ENCODE measurements at places on chromosomes 5 and 9.

DNA sequence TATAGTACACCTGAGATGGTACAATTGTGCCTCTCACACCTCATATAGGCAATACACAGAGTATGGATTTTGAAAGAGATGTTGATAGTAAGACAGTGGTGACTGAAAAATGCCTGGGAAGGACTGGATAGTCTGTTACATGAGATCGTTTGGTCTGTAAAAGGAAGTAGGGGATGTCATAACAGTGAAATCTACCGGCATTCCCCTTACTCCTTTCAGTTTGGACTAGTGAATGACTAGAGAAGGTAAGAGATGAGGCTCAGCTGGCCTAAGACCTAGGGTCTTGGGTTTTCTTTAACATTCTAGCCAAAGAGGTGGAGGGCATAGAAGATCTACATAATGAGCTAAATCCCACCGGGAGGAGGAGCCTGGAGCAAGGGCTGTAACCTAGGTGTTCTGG is 8.1 kb downstream of the TAL2 start:
- DNase-seq, result no peak

GRCh38 chr5:117060099-117060498 is 485.5 kb upstream of the SEMA6A start:
- no peak for DNase-seq

- DNase-seq, result no peak
Measured at GRCh38 chr9:13179257-13179656, 100.2 kb downstream of the MPDZ start.

- DNase-seq, result no peak
Measured at GRCh38 chr5:105773241-105773640, 1897.5 kb downstream of the EFNA5 start.

- no peak for DNase-seq
Measured at GRCh38 chr5:116885825-116886224, 311.2 kb upstream of the SEMA6A start.

- no peak for DNase-seq
Measured at GRCh38 chr5:168898247-168898911, 319.2 kb upstream of the PANK3 start.

GRCh38 chr9:110121170-110121569 is 86.8 kb downstream of the C9orf152 start:
- DNase-seq, result no peak

GRCh38 chr9:104794070-104794469 is 30.1 kb downstream of the NIPSNAP3B start:
- no peak for DNase-seq

DNA sequence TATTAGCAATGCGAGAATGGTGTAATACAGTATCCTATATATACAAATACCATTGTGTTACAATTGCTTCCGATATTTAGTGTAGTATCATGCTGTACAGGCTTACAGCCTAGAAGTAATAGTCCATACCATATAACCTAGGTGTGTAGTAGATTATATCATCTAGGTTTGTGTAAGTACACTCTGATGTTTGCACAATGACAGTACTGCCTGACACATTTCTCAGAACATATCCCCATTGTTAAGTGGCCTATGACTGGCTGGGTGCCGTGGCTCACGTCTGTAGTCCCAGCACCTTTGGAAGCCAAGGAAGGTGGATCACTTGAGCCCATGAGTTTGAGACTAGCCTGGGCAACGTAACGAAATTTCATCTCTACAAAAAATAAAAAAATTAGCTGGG is 124.6 kb downstream of the PAM start:
- no peak for DNase-seq

DNA sequence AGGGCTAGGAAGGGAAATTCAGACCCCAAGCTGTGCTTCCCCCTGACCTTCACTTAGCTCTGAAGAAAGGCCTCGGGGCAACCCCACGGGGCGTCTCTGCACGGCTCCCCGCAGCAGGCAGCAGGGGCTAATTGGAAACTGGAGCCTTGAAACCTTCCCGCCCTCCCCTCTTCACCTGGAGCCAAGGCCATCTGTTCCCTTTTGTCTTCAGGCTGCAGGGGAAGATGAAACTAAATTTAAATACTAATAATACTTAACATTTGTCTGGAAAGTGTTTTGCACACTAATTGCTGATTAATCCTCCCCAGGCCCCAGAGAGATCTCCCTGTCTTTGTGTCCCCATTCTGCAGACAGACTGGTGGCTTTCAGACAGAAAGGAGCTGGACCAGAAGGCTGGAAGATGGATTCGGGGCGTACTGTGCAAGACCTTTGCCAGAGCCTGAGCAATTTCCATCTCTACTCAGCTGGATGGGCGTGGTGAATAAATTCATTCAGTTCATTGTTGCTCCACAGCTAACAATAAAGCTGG is 34.1 kb upstream of the CPLX2 start:
- peak; percentile 59 for DNase-seq

DNA sequence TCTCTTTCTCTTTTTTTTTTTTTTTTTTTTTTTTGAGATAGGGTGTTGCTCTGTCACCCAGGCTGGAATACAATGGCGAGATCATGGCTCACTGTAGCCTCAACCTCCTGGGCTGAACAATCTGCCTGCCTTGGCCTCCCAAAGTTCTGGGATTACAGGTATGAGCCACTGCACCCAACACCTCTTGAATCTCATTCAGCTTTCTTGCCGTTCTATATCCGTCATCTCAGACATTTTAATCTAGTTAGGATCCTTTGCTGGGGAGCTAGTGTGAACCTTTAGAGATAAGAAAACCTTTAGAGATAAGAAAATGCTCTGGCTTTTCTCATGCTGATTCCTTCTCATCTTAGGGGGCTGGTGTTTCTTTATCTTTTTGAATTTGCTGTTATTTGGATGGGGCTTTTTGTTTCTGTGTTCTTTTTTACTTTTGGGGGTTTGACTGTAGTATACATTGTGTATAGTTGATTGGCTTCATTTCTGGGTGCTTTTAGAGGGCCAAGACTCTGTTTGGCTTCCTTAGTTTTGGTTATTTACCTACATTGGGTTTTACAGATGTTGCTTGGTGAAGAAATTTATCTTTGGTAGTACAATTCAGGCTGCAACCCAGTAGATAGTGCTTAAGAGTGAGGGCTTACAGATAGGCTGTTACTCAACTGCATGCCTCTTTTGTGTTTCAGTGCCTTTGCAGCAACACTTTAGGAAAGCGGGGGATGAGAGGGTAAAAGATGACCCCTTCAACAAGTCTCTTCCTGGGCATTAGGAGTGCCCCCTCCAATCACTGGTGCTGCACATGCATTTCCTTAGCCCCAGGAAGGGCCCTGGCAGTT is 41.9 kb upstream of the SLC36A1 start:
- DNase-seq, result no peak

GRCh38 chr5:17302604-17303003 is 85.2 kb downstream of the BASP1 start:
- DNase-seq, result no peak

DNA sequence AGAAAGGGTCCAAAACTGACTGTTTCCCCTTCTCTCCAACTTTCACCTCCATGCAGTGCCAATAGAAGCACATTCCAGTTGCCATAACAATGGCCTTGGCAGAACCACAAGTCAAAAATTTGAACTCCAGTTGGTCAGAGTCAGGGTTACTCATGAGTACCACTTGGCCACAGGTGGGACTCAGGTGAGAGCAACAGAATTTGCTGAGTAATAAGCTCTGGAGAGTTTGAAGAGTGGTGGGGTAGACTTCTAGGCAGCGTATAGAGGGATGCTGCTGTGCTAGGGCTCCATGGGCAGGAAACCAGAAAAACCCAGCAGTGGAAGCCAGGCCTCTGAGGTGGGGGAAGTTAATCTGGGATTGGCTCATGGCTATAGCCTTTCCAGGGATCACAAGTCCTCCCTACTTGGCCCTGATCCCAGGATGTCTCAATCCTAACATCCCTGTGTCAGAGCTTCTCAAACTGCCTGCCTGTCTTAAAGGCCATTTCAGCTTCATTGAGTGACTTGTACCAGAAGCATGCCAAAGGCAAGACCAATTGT is 30.2 kb downstream of the SNX18 start:
- DNase-seq, result no peak

DNA sequence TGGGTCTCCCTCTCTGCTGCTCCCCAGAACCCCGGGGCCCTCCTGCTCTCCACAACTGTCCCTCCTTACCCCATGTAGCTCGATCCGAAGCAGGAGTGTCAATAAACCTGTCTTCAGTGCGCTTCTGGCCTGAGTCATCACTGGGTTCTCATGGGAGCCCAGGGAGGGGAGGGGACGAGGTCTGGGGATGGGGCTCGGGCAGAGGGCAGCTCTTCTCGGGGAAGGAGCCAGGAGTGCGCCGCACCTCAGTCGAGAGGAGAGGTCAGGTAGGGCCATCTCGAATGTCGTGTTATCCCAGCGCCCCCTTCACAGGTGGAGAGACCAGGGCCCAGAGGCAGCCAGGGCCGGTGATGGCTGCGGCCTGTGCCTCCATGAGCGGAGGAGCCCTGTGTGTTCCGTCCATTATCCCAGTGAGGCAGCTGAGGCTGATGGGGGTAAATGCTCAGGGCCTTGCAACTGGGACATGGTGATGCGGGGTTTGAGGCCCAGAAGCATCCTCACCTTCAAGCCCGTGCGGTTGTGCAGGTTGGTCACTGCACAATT is 52.1 kb downstream of the LRSAM1 start:
- DNase-seq, result no peak

GRCh38 chr9:123338710-123339665 is 17.0 kb upstream of the CRB2 start:
- DNase-seq, result no peak

DNA sequence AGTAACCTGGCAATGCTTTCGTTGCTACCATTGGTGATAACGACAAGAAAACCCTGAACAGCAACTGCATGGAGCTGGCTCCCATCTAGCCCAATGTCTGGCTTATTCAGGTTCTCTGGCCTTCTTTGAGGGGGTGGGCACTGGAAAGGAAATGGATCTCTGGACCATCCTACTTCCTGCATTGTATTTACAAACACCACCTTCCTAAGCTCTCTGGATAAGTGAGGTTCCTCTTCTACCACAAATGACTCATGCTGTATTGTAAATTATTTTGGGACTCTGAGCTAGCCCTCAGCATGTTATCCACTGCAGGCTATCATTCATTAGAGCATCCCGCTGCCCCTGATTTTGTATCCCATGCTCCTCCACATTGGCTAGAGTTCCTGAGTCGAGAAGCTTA is 136.9 kb upstream of the KLF9 start:
- DNase-seq, result no peak

GRCh38 chr5:133715616-133716015 is 103.3 kb upstream of the FSTL4 start:
- DNase-seq, result no peak

DNA sequence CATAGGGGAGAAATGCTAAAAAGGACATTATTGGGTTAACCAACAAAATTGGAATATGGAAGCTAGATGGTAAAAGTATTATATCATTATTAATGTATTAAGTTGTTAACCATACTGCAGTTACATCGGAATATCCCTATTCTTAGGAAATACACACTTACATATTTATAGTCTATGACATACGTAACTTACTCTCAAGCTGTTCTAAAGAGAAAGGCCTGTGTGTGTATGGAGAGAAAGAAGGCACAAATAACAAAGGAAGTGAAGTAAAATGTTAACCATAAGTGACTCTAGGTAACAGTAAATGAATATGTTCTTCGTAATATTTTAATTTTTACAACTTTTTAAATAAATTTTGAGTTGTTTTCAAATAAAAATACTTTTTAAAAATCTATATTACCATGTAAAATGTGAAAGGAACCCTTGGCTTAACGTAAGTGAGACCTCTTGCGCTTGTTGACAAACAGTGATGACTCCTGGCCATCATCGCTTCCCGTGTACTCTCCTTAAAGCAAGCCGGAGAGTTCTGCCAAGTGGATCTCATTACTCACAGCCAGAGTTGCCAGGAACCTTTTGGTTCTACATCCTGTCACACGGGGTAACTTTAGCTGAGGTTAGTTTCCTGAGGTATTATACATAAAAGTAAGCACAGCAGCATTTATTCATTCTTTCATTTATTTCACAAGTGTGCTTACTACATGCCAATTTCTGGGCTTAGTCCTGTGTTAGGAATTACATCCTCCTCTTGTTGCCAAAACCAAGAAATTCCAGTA is 165.4 kb downstream of the EPB41L4A start:
- no peak for DNase-seq

DNA sequence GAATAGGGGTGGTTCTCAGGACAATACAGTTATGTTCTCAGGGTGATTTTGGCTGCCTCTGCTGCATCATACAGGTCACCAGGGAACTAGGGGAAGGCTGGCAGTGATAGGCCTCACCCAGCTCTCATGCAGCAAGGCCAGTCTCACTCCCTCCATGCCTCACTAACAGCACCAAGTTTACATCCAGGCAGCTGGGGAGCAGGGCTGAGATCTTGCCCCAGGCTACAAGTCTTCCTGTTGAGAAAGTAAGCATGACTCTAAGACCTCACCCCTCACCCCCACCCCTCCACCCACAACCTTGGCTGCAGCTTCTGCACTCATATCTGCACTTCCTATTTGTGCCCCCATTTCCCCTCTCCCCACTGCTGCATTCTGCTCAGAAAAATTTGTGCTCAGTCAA is 481.2 kb downstream of the ACTL7B start:
- DNase-seq, result no peak

Measured in NCI-H774 (cell line).